Panc1 (cell line): ENCODE measurements at places on chromosomes 4 and X.

- no peak for DNase-seq
Measured at GRCh38 chrX:153816831-153817690, 13.3 kb downstream of the PDZD4 start.

GRCh38 chr4:146343199-146343598, 128.9 kb downstream of the REELD1 start:
- DNase-seq = no peak

DNA sequence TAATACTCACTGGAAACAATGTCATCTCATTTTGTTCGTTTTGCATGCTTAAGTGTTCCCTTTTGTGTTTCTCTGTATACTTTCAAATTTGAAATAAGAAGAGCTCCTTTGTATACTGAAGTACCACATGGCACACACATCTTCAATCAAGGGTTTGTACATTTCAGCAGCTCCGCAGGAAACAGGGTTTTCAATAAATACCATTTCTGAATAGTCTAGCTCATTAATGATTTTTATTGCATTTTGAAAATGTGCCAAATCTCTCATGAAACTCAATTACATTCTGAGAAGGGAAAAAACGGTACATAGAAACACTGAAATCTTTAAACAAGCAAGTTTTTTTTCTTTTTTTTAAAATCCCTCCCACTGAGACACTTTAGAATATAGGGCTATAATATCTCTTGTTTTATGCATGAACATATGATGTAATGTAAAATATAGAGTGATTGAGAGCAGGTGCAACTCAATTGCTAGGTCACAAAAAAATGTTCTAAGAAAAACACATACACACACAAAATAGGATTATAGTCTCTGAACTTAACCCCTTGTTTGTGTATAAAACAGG, 914.2 kb upstream of the PCDH7 start:
- DNase-seq = no peak

GRCh38 chrX:7399373-7399772, 251.4 kb upstream of the PUDP start:
- DNase-seq = no peak

DNA sequence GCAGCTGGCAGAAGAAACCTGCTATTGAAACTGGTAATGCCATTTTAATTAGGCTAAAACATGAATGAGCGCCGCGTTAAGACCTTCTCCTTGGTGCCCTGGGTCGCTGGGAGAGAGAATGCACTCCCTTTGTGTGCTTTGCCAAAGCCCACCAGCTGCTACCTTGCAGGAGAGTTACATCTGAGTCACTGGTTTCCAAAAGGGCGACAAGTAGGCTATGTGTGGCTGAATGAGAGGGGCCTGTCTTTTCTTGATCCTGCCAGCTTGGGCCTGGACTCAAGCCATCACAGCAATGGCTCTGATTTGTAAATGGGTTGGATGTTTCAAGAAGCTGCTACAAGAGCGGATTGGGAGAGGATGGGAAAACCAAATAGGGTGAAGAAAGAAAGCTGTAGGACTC, 81.5 kb downstream of the NHS start:
- no peak for DNase-seq

DNA sequence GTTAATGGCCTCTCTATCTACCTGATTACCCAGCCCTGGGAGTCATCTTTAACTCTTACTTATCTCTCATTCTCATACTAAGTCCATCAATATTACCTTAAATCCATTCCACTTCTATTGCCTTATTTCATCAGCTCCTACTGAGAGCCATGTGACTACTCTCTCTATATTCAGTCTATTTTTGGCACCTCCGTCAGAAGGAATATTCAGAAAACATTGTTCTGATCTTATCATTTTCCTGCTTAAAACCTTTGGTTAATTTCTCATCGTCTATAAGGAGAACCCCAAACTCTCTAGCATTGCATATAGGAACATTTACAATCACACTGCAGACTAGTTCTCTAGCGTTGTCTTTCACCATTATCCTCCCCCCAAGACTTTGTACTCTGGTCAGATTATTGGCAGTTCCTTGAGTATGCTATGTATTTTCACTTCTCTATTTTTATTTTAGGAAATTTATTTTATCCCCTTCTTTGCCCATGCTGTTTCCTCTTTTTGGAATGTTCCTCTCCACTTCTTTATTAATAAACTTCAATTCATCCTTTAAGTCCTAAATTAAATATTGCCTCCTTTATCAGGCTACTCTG, 13.7 kb upstream of the AMMECR1 start:
- DNase-seq = no peak

GRCh38 chr4:80492761-80493160, 157.2 kb downstream of the CFAP299 start:
- DNase-seq = no peak

DNA sequence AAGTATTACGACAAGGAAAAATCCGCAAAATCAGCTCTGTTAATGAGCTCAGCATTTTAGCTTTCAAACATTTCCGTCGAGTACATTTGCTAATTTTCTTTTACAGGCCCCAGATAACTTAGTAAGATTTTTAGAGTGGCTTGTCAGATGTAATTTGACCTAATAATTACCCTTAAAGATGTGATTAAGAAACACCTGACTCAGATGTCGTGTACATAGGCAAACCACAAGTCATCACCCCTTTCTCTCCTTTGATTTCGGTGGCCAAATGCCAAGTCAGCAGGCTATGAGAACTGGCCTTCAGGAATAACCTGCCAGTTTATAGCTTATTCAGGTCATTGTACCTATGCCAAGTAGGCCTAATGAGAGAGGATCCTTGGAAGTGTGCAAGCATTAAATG, 369.6 kb downstream of the PCDH7 start:
- no peak for DNase-seq

DNA sequence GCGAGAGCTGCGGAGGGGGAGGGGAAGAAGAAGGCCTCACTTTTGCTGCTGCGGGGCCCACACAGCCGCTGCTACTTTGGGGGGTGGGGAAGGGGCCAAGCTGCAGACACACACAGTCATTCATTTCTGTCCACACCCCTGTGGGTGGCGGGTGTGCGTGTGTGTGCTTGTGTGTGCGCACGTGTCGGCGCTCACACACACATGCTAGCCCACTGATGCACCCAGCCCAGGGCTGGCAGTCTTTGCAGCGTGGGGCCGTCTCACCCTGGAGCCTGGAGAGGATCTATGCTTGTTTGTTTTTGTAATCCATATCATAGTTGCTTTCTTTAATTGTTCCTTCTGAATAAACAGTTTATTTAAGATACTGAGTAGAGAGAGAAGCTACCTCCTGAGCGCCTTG, 4.0 kb downstream of the DUSP9 start:
- no peak for DNase-seq

DNA sequence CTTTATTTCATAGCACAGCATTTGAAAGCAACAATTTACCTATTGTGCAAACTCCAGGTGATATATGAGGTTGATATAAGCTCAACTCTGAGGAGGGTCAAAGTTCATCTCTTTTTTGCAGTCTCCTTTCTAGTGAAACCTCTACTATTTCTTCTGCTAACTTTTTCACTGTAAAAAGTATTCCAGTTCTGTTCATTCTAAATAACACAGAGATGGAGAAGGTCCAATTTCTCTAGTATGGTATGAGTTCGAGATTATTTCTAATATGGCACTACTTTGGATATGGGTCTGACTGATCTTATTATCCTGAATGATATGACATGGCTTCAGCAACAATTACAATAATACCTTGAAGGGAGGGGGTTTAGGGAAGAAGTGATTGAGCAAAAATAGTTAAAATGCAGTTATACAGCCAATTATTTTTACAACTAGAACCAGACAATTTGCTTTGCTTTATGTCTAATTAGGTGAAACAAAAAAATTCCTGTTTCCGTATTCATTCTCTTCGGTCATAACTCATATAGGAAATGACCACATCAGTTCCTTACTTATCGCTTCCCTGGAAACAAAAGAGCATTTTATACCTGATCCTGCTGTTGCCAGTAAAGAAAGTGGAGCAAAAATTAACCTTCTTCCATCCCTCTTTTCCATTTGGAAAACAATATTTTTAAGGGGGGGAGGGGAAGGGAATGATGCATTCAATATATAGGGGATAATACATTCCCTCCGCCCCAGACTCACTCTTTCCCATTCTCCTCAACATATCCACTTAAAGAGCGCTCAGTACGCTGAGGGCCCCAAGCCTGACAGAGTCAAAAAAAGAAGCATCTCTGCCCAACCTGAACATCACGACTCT, 1.0 kb downstream of the TBC1D9 start:
- no peak for DNase-seq

DNA sequence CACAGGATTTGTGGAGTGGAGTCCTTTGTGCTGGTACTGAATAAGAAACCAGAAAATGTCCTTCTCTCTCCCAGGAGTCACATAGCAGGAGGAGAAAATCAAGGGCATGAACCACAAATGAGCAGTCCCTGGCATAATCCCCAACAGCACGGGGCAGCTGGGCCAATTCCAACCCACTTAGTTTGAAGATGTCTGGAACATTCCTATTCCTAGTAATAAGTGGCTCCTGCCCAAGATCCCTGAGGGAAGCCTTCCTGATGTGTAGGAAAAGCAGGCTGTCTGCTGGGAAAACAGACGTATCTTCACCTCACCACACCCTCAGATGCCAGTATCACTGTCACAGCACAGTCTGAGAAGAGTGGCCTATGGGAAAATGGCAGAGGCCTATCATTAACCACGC, 182.8 kb upstream of the MAP3K15 start:
- no peak for DNase-seq

DNA sequence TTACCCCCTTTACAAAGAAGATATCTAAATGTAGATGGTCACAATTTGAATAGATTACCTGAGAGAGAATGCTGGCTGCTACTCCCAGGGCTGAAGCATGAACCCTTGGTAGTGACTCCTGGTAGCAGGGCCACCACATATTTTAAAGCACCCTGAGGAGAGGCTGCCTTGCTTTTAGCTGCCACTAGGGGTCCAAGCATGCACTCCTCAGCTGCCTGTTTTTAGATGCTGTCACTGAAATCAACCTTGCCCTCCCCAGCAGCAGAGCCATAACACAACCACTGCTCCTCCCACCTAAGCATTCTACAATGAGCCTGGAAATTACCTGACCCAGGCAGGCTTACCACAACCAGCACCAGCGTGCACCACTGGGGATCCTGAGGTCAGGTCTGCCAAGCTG, 850.9 kb downstream of the FAM133A start:
- no peak for DNase-seq

GRCh38 chrX:78331708-78332107, 4.3 kb upstream of the CYSLTR1 start:
- no peak for DNase-seq

DNA sequence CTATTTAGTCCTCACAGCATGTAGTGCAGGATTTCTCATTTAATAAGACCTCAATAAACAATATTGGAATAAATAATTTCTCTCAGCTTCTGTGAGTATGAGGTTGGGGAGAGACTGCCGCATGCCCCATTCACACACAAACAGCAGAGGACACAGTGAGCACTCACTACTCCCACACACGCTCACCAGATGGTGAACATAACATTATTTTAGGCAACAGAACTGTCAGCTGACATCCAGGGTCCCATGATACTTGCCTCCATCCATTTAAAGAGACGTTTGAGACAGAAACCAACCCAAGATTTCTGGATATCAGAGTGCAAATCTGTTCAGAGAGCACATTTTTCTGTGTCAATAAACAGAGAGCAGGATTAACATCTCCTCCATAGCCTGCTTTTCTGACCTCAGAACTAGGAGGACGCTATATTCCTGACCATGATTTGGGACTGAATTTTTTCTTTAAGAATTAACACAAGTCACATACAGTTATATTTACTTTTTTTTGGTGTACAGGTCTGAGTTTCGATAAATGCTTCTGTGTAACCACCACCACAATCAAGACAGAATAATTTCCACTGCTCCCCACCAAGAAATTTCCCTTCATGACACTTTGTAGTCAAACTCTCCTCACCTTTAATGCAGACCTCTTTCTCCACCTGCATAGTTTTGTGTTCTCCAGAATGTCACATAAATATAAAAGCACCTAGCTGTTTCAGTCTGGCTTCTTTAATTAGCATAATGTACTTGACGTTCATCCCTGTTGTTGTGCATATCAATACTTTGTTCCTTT, 16.7 kb downstream of the GPRIN3 start:
- no peak for DNase-seq

DNA sequence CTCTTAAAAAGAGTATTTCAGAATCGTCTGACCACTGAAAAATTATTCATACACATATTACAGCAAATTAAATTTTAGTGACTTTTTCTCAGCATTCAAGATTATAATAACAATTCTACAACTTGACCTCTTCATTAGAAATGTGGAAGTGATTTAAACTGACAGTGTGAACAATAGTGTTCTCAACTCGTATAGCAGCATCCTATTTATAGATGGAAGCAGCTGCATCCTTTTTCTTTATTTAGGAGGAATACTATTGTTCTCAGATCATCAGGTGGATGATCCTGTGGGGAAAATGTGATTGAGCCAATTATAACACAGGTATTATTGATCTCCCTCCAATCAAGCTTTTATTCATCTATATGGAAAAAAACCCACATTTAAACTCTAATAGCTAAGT, 56.7 kb downstream of the RAPGEF2 start:
- no peak for DNase-seq

DNA sequence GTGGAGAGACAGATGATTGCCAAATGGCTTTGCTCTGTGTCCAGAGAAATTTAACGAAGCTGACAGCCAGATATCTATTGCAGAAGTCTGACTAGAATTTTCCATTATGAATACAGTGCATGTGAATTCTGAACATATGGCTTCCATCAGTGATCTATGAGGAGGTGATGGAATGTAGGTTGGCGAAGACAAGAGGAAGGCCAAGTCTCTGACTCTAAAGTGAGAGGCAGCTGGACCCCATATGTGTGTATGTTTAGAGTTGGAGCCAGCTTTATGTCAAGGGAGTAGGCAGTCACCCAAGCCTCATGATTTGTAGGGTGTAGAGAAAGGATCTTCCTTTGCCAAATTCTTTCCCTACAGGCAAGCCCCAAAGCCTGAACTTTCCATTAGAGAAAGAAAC, 76.2 kb upstream of the TEX13D start:
- DNase-seq = no peak

DNA sequence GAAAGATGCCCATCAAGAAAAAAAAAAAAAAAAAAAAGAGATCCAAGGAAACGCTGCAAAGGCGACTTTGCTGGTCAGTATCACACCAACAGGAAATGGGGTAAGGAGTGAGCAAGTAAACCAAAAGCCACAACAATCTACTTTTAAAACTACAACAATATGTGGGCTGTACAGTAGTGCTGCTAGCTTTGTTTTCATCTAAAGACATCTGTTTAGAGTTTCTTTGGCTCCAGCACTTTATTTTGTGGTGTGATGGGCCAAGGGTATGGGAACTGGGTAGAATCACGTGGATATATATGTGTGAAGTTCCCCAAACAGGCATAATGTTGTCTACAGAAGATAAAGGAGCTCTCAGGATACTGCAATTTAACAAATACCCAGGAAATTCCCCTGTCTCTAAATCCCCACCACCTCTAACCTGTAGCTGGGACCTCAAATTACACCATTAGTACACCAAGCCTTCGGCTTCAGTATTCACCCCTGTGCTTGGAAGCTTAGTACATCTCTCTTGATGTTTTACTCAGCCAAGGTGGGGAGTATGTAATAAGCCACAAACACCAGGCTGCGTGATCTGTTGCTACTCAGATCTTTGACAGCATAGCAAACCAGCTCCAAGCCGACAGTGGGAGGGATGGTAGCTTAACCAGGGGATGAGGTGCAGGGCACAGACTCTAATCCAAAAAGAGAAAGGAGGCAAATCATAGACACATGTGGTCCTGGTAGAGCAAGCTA, 207.9 kb downstream of the HS6ST2 start:
- DNase-seq = no peak
